ENCODE measurements at places on chromosomes 3 and 15.

- DNase-seq, result no peak
Observed at GRCh38 chr15:48361685-48362084, 30.5 kb downstream of the DUT start.

DNA sequence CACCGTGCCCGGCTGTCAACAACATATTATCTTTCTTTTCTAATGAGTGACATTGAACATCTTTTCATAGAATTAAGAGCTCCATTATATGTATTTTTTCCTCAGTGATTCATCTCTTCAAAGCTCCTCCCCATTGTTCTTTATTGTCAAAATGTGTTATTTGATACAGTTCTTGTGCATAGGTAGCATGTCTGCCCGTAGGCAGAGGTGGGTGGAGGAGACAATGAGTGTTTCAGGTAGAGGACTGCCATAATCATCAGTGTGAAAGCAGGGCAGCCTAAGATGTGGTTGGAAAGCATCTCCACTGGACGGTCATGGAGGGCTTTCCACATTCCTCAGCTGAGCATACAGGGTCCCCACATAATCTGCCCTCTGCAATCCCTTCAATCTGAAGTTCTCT lies 452.0 kb upstream of the MCTP2 start:
- DNase-seq, result no peak

- DNase-seq, result no peak
Observed at GRCh38 chr3:196563721-196564225, 4.6 kb downstream of the WDR53 start.

DNA sequence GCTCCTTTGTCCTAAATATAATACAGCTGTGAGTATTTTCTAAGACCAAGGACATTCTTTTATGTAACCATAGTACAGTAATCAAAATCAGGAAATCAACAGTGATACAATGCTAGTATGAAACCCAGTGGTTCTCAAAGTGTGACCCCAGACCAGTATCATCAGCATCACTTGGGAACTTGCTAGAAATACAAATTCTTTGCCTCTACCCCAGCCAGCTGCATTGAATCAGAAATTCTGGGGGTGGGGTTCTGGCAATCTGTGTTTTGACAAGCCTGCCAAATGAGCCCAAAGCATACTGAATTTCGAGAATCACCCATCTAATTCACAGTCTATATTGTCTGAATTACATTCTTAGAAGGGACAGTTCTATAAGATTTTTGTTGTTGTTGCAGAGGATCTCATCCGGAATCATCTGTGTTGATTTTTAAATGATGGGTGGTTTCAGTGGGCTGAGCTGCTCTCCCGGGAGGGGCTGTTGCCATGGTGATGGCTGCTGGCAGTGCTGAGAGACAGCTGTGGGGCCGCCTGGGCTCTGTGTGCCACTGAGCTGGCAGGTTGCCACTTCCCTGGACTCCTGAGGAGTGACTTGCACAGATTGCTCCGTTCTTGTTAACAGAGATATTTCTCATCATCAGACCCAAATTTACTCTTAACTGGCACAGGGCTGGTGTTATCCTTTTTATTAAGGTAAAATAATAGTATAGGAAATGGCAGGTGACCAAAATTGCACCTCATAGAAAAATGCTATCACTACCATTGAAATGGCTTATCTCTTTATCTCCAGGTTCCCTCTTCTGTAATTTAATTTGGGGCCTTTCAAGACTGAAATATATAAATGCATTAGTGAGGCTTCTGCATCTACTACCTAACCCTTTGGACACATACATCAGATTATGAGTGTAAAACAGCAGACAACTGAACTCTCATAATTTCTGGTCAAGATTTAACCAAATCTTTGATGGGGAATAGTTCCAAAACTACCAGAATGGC lies 56.5 kb downstream of the NEK11 start:
- peak; percentile 14 for DNase-seq

DNA sequence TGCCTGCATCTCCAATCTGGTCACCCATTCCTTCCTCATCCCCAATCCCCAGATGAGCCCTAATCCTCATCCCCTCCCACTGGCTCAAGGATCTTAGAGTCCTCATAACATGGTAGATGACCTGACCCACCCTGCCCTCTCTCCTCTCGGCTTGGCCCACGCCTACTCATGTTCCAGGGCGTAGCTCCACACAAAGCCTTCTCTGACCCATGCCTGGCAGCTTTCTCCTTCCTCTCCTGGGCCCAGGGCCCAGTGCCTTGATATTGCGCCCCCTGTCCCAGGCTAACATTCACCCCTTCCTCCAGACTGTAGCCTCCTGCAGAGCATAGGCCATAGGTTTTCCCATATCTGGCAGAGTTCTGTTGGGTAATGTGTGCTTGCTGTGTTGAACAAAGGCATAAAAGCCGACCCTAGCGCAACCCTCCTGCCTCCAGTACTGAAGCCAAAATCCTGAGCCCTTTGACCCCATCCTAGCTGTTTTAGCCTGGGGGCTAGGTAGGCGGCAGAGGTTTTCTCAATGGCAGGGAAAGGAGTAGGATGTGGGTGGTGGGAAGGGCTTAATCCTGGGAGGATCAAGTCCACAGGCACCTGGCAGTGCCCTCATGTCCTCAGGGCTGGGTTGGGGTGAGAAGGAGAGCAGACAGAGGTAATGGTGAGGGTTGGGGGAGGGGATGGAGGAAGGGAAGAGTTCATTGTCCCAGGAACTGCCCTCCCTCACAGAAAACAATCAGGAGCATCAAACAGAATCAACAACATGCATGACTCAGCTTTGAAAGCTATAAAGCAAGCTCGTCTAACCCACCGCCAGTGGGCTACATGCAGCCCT lies 35.5 kb downstream of the MESD start:
- DNase-seq, result peak; percentile 55

GRCh38 chr15:62362608-62363007 lies 197.5 kb upstream of the C2CD4B start:
- DNase-seq, result no peak

- DNase-seq, result no peak
Observed at GRCh38 chr3:12948891-12949711, 107.7 kb upstream of the RPL32 start.

DNA sequence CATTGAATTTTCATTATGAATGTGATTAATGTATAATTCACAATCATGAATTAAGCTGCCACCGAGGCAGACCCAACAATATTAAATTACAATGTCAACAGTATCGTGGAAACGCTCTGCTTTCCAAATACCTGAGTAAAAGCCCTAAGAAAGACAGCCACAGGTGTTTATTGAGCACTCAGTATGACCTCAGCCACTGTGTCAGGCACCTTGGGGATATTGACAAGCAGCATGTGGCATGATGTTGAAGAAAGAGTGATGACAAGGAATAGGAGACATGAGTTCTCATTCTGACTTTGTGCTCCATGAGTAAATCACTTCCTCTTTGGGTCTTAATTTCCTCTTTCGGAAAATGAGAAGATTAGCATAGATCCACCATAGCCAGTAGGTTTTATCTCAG lies 12.8 kb downstream of the C2CD4A start:
- DNase-seq, result no peak

- DNase-seq, result no peak
Observed at GRCh38 chr15:96349857-96350720, 19.6 kb downstream of the NR2F2 start.

- DNase-seq, result no peak
Observed at GRCh38 chr3:13194285-13195209, 121.3 kb upstream of the IQSEC1 start.

GRCh38 chr3:156109989-156110388 lies 10.4 kb upstream of the KCNAB1 start:
- DNase-seq, result no peak

DNA sequence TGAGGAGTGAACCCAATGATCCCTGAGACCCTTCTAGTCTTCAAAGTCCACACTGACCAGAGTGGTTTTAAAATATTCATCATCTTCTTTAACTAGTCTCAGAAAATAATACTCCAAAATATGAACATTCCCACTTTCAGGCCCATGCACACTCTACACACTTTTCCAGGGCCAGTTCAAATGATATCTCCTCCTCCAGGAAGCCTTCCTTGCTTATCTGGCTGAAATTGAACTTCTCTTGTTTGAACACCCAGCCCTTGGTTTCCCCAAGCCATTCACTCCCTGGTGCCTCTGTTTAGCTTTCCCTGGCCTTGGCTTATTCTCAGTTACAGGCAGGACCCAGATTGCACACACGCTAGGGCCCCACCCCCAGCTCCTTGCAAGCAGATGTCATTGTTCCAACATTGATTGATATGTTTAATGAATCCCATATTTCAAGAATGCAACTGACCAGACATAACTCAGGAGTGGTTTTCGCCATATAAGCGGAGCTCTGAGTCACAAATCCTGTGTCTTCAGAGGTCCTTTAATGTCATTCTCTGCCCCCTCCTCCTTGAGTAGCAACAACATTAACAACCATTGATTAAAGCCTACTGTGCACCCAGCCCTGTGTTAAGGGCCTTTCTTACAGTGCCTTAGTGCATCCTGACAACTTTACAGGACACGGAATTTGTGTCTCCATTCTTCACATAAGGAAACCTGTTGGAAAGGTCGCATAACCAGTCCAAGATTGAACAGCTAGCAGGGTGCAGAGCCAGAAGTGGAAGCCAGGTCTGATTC lies 2.1 kb downstream of the ITGA11 start:
- no peak for DNase-seq

- no peak for DNase-seq
Observed at GRCh38 chr3:55815262-55815661, 328.2 kb upstream of the WNT5A start.

- DNase-seq, result no peak
Observed at GRCh38 chr15:47689660-47690059, 27.6 kb upstream of the SEMA6D start.

DNA sequence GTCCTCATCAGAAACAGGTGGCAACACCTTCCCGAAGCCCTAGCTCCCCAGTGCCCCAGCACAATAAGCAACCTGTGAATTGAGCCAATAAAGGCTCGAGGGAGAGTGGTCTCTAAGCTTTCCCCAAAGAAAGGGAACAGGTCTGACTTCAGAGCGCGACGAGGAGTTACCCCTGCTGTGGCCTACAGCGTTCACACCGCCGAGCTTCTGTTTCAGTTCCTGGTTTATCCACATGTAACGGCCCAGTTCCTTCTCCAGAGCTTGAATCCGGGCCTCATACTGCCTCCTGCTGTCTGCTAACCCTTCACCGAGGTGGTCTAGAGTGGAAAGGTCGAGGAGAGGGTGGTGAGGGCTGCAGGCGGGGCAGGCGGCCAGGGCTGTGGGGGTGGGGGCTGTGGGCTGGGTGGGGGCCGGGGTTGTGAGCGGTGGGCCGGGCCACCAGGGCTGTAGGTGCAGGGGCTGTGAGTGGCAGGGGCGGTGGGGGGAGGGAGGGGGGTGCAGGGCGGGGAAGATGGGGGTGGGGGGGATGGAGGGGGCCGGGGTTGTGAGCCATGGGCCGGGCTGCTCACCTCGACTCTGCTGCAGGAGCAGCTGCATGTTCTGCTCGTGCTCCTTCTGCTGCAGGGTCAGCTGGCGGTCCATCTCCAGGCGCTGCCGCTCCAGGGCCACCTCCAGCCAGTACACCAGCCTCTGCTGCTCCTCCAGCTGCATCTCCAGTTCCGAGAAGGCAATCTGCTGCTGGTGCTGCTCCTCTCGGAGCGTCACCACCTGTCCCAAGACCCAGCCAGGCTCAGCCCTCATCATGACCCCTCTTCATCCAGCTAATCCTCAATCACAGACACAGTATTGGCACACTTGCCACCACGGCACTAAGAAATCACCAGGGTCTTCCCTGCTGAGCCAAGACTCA lies 26.2 kb downstream of the KIF7 start:
- no peak for DNase-seq

DNA sequence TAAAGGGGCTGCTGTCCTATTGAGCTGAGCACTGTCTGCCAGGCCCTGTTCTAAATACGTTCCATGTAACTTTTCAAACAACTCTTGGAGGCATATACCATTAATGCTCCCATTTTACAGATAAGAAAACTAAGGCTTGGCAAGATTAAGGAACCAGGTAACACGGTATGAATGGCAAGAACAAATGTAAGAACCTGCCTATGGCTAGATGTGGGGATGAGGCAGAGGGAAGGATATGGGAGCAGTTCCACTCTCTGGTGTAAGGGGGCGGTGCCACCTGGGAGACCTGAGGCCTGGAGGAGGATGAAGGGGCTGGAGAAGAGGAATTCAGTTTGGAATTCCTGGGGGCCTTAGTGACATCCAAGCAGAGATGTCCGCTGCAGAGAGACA lies 3.8 kb upstream of the LMAN1L start:
- DNase-seq, result peak; percentile 30

- DNase-seq, result no peak
Observed at GRCh38 chr15:70249616-70250015, 151.9 kb upstream of the TLE3 start.

GRCh38 chr3:14137004-14137403 lies 12.2 kb downstream of the TMEM43 start:
- no peak for DNase-seq

- DNase-seq, result no peak
Observed at GRCh38 chr3:193710286-193711165, 117.5 kb downstream of the OPA1 start.

DNA sequence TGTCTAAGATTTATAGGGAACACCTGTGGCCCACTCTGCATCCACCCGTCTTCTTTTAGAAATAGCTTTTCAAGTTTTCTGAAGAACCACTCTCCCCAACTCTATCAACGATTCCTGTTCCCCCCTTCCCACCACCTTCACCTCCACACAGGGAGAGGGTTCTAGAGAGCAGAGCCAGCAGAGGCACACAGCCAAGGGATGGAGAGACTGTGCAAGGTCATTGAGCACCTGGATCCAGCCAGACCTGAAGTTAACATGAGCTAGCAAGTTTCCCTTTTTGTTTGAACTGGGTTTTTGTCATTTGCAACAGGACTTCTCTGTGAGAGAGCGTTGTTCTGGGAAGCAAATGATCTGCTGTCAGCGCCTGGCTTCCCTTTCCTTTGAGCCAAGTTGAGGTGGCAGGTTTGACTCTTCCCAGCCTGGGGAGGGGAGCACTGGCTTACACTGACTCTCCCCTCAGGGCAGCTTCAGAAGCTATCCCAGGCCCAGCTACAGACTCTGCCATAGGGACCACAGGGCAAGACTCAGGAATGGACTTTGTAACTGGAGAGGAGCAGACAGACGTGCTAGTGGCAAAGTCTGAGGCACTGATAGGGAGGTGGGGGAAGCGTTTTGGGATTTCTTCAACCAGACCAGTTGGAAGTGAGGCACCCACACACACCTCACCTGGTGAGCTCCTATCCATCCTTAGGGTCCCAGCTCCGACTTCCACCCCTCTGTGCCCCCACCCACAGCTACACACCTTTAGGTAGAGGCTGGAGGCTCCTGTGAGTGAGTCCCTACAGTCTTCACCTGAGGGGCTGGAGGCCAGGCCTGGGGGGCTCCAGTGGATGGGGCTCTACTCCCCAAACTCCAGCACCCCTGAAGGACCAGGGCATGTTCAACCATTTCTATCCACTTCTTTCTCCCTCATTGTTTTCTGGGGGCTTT lies 19.4 kb upstream of the PLXNA1 start:
- DNase-seq, result no peak

DNA sequence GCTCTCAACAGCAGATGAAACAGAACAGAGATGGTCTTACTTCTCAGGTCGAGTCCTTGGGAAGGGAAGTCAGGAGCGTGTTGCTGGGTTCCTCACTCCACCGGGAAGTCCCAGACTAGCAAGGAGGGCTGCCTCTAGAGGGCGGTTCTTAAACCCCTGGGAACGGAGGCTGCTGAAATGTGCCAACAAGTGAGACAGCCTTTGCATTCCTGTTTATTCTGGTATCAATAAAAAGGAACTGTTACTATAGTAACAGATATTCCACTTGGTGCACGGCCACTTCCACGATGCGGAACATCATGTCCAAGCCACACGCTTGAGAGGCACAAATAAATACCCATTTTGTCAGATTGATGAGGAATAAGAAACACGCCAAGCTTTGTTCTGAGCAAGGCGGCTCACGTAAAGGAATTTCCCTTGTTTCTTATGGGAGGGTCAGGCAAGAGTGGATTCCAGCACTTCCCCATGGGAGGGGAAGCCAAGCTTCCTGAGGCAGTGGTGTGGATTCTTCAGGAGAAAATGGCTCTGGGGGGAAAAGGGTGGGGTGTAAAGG lies at the start of gene FAM107A:
TSS of gene FAM107A (minus strand) at position 123 of the 553 bp plus-strand sequence. CDS start 7,531 bp downstream, outside the sequence.
- no peak for DNase-seq
